HL-60 (cell line): ENCODE measurements at places on chromosomes 16 and 17.

DNA sequence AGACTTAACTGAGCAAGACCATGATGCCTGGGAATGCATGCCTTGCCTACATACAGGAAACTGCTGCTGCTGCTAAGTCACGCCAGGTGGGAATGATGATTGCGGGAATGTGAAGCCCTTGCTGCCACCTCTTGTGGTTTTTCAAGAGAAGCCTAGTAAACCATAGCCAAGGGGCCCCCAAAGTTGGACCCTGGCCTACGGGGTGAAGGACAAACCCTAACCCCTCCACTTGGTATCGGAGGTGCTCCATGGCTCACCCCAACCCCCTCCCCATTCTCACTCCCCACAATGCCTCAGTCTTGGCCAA is 233.9 kb downstream of the ZNF423 start:
- no peak for DNase-seq

- peak; percentile 96 for DNase-seq
Measured at GRCh38 chr17:35448214-35448898, at the start of gene SLFN13. Gene SLFN13 (minus strand): TSS chr17:35448766. CDS start chr17:35445680, 3,086 bp downstream.

GRCh38 chr16:3134338-3135125 is at the start of gene ZNF213:
Gene ZNF213 (plus strand): TSS chr16:3135029. CDS start chr16:3137281, 2,252 bp downstream.
- peak; percentile 98 for DNase-seq

GRCh38 chr16:78992001-78992400 is 608.5 kb downstream of the MAF start:
- DNase-seq = no peak

DNA sequence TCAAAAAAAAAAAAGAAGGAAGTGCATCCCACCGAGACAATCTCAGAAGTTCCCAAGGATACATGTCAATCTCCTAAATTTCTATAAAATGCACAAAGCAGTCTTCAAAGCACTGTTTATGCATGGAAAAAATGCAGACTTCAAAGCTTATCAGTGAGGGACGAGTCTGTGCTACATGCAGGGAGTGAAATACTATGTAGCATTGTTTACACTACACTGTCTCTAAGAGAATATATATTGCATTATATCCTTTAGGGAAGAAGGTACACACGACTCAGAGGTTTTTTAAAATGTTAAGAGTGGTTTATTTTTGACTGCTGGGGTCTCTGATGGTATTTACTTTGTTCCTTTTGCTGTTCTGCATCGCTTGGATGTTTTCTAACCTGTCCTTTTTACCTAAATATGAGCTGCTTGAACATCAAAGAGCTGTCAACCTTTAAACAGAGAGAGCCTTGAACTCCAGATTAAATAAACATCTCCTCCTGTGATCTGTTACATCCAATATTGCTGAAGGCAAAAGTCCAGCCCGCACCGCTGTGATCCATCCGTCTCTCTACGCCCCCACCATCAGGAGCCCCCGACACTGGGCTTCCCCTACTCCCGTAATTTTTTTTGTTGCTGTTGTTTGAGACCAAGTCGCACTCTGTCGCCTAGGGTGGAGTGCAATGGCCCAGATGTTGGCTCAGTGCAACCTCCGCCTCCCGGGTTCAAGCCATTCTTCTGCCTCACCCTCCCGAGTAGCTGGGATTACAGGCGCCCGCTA is 1.4 kb downstream of the FBXO31 start:
- DNase-seq = no peak

DNA sequence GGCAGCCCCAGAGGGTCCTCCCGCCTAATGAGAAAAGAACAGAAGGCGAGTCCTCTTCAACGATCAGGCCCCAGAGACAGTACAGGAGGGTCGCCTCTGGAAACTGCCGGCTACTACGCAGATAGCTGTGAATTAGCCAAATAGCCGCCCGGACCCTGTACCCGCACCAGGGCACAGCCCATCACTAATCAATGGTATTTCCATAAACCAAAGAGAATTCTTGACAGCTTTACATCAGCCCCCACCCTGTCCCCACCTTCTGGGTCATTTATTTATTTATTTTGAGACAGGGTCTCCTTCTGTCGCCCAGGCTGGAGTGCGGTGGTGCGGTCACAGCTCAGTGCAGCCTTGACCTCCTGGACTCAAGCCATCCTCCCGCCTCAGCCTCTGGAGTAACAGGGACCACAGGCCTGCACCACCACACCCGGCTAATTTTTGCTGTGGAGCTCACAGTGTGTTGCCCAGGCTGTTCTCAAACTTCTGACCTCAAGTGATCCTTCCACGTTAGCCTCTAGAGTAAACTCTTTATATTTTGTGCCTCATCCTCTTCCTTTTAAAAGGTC is 805 bp upstream of the CLCN7 start:
- no peak for DNase-seq
